ENCODE measurements at places on chromosomes 3 and 15.
A peak's percentile ranks its signal among the peaks of the same experiment; 100 is the strongest.

GRCh38 chr3:7489417-7489816 lies 628.5 kb downstream of the GRM7 start:
- DNase-seq: no peak

GRCh38 chr15:58165661-58166060 lies 27.5 kb downstream of the AQP9 start:
- no peak for DNase-seq

DNA sequence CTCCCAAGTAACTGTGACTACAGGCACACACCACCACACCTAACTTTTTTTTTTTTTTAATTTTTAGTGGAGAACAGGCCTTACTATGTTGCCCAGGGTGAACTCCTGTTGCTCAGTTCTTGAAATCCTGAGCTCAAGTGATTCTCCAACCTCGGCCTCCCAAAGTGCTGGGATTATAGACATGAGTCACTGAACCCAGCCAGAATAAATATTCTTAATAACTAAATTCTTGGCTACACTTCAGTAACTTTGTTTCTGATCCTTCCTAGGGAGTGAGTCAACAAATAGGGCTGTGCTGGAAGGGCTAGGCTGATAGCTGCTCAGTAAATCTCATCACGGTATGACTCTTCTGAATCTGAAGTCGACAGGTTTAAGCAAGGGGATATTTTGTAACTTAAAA lies 56.6 kb downstream of the P3H2 start:
- DNase-seq: no peak

DNA sequence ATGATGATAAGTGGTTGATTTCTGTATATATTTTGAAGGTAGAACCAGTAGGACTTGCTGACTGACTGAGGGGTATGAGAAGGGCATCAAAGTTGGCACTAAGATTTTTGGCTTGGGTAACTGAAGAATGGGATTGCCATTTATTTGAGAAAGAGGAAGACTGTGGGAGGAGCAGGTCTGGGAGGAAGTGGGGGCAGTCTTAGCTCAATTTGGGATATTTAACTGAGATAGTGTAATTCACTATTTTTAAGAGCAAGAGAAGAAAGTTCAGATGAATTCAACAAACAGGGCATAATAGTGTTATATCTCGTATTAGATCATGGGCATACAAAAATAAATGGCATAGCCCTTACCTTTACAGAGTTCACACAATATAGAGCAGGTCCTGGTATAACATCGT lies 1.7 kb downstream of the BUB1B start:
- DNase-seq: no peak

DNA sequence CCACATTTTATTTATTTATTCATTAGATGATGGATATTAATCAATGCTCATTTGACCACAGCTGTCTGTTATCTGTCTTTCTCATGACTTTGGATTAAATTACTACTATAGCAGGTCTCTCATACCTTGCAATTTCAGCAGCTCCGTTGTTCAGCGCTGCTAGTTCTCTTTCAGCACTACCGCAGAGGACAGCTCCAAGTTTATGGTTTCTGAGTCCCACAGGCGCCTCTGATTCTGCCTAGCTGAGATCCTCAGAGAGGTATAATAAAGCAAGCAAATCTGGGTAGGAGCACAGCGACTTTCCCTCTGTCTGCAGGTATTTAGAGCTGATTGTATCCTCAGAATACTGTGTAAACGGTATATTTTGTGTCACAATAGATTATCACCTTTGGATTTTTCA lies 204.9 kb downstream of the CNTN4 start:
- DNase-seq: no peak

DNA sequence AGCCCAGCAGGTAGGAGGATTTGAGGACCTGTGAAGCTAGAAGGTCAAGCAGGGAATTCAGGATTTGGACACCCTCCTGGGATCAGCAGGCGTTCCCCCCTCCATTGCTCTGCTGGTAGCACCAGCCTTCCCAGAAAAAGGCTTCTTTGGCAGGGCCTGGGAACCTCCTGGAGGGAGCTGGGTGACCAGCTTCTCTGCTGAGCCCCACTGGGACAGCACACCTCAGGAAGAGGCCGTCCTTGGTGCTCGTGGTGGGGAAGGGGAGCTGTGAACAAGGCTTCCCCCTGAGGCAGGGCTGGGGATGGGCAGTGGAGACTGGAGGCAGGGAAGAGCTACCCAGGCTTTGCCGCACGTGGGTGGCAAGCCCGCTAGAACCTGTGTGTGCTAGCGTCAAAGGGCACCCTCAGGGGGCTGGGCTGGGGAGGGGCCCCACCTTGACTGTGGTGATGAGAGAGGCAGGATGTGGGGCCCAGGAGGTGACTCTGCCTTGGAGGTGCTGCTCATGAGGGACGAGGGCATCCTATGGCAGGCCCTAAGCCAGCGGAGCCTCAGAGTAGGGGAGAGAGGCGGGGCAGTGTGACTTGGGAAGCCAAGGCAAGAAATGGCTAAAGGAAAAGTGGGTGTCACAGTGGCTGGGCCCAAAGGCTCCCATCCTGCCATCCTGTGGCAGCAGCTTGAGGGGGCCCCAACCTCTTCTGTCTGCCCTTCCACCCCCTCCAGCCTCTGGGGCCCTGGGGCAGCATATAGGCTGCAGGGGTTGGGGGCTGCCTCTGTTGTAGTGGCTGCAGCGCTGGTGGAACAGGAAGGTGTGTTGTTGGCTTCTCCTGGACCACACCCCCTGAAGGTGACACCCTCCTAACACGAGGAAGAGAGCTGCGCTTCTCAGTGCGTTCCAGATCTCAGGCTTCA lies 20.7 kb downstream of the KLF13 start:
- DNase-seq: peak; percentile 65

- DNase-seq: no peak
Measured at GRCh38 chr3:150150633-150151032, 179.9 kb upstream of the PFN2 start.

DNA sequence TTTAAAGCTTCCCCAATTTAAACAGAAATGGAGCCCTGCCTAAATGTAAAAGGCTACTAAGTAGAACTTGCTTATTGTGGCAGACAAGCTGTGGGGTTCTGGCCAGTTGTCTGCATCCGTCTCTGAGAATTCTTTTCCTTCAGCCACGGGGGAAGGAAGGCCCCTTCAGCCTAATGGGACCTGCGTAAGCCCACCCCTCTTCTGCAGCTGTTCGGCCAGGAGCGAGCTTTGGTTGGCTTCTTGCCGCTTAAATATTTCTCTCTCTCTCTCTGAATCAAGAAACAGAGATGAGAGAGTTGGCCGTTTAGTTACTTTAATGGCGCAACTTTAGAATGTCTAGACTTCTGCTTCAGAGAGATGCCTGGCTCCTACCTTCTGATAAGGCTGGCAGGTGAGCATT lies 151.7 kb upstream of the PROK2 start:
- DNase-seq: no peak

DNA sequence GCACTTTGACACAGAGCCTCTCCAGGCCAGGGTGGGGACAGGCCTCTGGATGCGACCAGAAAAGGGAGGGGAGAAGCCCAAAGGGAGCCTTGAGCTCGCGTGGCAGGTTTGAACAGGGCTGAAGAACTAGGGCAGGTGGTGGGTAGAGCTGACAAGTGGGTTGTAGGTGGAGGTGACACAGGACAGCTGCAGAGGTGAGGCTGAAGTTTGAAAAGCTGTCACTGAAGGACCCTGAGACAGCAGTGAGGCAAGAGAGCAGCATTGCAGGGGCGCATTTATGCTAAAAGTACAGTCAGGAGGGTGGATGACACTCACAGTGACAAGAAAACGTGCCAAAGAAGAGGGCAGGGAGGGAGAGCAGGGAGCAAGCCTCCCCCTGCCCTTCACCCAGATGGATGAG lies 21.8 kb upstream of the EPB42 start:
- no peak for DNase-seq

GRCh38 chr3:43296565-43296964 lies 10.2 kb downstream of the SNRK start:
- DNase-seq: peak; percentile 19

- no peak for DNase-seq
Measured at GRCh38 chr3:158313338-158313927, 203.5 kb downstream of the RSRC1 start.

GRCh38 chr3:142210608-142211007 lies 14.8 kb downstream of the GK5 start:
- DNase-seq: no peak

GRCh38 chr15:39587096-39587721 lies 6.3 kb downstream of the THBS1 start:
- DNase-seq: no peak

DNA sequence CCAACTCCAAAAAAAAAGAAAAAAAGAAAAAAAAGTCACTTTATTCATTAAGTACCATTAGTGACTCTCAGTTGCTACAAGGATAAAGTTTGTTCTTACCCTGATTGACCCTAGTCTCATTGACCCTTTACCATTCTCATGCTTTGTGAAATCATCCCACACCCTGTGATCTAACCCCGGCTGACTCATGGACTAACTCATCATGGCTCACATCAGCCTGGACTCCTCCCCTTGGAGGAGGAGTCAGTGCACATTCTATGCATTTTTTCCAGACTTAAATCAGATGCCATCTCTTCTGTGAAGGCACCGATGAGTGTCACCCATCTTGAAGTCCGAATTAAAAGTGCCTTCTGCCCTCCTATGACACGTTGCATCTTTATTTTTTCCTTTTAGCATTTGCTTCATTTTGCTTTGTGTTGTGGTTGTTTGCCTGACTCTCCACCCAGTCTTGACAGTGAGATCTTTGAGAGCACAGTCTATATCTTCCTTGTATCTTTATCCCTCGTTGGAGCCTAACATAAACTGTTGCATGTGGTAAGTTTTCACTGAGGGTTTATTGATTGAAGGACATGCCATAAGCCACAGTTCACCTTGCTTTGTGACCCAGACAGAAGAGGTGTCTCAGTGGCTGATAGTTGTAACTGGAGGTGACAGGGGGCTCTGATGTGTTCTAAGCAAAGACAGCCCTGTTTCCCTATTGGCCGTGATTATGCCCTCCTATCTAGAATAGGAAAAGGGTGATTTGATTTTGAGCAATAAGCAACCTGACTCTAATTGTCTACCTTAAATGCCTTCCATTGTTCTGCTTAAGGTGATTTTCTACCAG lies 72.1 kb downstream of the IL1RAP start:
- DNase-seq: peak; percentile 54

GRCh38 chr3:15325228-15325627 lies 7.2 kb downstream of the SH3BP5 start:
- DNase-seq: no peak

DNA sequence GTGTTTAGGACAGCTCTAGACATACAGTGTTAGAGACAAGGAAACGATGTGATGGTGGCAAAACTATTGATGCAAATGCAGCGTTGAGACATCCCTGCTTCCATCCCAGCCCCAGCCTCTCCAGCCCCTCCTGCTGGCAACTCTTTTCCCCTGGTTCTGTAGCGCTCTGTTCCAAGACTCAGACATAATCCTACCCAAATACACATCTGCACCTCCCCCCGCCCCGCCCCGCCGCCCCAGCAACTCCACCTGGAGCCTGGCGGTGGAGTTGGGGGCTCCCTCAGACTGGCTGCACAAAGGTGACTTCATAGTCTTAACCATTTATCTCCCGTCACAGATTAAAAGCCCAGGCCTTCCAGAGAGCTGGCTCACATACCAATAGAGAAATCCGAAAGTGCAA lies 7.2 kb upstream of the SEC22A start:
- no peak for DNase-seq

- DNase-seq: no peak
Measured at GRCh38 chr15:31302778-31303725, 23.6 kb upstream of the KLF13 start.

DNA sequence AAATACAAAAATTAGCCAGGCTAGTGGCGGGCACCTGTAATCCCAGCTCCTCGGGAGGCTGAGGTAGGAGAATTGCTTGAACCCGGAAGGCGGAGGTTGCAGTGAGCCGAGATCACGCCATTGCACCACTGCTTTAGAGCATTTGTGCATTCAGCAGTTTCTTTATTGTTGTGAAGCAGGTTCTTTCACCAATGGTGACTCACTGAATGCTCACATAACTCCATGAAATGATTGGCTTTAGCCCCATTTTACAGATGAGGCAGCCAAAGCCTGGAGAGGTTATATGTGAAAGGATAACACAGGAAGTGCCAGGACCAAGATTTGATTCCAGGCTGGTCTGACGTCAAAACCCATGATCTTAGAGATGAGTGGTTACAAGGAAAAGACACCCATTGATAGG lies 195.2 kb downstream of the SLCO3A1 start:
- no peak for DNase-seq

DNA sequence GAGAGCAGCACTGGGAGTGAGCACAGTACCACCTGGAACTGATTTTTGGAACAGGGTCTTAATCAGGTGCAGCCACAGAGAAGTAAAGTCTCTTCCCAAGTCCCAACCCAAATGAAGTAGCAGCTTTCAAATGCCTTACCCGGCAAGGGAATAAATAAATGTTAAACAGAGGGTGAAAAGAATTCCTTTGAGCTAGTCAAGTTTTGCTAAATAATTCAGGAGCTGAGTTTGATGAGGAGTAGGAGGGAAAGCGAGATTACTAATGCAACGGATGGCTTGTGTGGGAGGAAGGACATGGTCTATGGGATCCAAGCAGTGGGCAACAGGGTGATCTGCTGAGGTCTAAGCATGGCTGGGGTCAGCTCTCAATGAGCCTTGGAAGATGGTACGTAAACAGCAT lies 204.5 kb upstream of the ST8SIA2 start:
- no peak for DNase-seq

DNA sequence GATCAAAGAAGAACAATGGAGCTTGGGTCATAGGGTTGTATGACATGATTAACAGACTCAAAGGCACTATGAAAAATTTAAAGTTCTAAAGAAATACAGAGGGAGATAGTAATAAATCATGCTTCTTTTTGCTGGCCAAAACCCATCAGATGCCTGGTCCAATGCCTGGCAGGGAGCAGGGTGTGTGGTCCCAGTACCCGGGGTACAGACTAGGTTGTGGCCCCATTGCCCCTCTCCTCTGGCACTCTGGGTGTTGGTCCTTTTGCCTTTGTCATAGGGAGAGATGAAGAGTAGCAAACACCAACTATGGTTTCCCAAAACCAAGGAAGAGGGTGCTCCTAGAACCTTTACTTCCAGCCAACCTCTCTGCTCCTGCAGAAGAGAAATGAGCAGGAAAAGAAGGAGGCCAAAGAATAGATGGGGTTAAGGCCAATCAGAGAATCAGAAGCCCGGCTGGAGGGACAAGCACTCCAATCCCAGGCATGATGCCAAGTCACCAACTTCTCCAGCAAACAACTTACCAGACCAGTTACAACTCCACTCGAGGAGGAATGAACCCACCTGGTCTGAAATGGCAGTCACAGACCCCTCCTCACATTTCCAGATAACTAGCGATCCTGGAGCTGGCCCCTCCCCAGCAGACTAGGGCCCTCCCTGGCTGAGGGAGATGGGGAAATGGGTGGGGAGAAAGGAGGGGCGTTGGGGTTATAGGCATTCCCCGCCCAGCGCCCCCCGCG lies 1.8 kb downstream of the IGDCC3 start:
- no peak for DNase-seq
